Thoracic aorta (tissue), 2 donors: ENCODE measurements at places on chromosomes 2 and 18.

DNA sequence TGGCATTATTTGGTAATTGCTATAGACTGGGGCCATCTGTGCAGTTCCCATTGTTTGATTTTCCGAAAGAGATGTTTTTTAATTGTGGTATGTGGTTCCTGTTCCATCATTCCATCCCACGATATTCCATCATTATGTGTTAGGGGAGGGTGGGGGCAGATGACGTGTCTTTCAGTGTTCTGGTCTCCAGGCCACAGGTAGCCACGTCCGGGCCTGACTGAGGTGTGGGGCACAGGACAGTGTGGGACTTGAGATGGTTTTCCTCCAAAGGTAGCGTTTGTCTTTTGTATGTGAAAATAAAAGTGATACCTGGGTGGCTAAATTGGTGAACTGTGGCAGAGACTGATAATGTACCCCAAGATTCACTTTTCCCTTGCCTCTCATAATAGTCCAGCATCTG, 192.2 kb upstream of the HAAO start:
- no peak for DNase-seq

DNA sequence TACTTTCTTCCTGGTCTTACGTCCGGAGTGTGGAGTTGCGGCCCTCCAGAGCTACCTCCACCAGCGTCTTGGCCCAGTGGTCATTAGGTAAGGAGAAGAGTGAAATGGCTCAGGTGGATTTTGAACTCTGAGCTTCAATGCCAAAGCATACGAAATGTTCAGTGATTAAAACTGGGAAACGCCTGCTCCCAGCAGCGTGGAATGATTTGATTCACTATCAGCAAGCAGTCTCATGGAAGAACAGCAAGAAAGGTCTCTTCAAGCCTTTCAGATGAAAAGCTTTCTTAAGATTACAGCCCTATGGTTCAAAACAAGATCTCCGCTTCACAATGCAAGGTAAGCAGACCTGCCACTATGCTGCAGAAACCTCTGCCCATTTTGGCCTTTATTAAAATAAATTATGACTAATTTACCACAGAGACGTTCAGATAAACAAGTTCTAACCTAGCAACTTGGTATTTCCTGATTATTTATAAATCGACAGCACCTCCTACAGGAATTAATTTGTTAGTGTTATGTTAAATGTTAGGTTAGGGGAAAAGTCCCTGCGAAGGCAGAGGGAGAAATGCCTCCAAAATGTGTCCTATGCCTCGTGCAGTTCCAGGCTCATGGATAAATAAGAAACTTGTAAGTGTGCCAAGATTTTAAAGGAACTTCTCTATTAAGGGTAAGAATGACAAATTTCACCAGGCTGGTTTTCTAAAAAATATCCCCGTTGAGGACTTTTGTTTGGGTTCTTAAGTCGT, 10.1 kb downstream of the SP9 start:
- no peak for DNase-seq

- DNase-seq: no peak
Observed at GRCh38 chr2:202079310-202079709, 6.3 kb downstream of the KIAA2012 start.

GRCh38 chr2:56077359-56077915, 106.4 kb upstream of the CCDC85A start:
- no peak for DNase-seq

DNA sequence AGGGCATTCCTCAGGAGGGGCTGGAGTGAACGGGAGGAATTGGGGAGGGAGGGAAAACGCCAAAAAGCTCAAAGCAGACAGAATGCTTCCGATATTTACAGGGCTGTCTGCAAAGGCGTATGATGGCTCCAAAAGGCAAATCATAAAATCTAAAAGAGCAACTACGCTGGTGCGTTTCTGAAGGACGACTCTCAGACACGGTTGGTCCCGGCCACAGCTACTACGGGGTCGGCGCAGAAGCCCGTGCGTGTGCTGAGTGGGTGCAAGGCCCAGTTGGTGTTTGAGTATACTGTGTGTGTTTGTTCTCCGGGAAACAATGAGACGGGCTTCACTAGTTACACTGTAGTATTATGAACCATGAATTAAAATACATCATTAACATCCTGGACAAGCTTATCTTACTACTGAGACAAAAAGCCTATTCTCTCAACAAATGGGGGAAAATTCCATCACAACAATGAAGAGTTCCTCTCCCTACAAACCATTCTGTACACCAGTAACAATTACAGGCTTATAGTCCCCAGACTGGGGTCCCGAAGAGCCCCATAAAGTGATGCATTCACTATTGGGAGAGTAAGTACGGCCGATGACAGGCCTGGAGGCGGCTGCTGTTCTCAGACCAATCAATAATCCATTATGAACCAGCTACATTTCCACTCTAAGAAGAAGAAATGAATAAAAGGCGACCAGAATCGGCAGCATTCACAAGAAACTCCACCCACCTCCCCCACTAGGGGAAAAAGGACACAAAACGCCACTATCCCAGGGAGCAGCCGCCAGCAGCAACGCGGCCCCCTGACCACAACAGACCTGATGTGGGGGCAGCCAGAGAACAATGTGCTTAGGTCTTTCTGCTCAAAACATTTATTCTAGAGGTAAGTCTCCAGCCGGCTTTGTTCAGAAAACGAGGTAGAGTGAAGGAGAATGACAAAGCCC, 43.4 kb downstream of the ZNF516 start:
- DNase-seq: no peak

DNA sequence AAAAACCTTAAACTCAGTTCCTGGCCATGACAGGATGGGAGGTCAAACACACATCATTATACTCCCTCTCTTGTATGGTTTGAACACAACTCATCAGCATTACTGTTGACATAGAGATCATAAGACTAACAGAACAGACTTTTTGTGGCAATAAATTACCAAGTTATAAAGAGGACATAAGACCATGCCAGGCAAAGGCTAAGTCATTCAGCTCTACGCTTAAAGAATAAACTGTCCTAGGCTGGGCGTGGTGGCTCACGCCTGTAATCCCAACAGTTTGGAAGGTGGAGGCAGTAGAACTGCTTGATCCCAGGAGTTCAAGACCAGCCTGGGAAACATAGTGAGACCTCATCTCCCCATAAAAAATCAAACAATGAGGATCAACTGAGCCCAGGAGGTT, 16.4 kb downstream of the NLRC4 start:
- no peak for DNase-seq

DNA sequence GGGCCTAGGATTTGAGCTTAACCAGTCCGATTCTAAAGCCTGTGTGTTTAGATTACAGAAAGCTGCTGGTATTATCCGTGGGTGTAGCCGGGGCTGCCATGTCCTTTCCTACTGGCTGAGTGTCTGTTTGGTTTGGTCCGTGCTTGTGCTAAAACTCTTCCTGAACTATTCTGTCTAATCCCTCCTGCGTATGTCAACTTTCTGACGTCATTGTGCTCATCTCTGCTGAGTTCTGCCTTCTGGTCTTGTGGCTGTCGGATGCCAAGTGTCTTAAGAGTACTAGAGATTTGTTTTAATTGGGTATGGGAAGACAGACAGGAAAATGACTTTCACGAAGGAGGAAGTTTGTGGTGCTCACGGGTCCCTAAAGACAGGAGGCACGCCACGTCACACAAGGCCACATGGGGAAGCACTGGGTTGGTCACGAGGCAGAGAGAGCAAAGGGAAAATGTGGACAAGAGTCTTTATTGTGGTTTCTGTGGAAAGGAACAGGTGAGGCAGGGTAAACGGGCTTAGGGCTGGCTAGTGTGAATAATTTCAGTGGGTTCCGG, 31.8 kb upstream of the NTSR2 start:
- DNase-seq: no peak

GRCh38 chr2:98775146-98775986, 44.4 kb upstream of the MGAT4A start:
- peak; percentile 20 for DNase-seq

GRCh38 chr2:240905176-240905781, 857 bp upstream of the CROCC2 start:
- no peak for DNase-seq

DNA sequence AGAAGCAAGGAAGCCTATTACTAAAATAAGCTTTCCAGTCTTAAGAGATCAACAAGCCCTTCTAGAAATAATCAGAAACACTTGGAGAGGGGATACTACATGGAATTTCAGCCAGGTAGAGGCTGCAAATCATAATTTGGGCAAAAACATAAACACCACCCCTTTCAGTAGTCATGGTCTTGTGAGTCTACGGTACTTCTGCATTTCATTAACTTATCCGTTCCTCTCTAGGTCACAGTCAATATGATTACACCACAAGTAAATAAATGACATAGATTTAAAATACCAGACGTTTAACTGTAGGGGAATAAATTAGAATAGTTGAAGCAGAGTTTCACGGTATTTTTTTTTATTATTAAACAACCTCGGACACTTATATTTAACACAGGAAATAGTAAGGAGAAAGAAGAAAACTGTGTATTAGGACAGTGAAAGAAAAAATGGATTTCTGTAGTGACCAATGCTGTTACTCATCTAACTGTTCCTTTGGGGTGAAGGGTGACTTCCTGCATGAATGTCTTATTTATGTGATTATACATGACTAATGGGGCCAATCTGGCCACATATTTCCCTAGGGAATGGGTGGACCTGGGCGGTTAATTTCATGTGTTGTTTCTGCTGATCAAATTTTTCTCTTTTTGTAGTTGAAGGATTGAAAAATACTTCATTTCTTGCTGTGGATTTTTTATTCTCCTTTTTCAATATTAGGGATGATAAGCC, 456.6 kb upstream of the UBE2E3 start:
- DNase-seq: no peak

- DNase-seq: no peak
Observed at GRCh38 chr18:23142251-23142929, 7.1 kb downstream of the CABLES1 start.

DNA sequence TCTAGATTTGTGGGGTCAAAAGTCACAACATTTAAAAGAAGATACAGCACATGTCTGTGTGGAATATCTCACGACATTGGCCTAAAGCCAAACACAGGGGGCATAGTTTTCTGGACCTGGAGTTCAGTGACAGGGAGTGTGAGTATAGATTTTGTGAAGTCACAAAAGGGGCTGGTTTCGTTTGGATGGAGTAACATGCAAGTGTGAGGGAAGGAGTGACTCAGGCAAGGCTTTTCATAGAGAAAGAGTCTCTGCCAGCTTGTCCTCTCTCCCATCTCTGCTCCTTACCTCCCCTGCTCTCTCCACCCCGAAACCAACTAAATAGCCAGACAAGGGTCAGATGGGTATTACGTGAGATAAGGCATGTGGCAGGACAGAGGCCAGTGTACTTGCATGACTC, 3.7 kb upstream of the EPAS1 start:
- DNase-seq: no peak

GRCh38 chr2:25435421-25435820, 93.7 kb upstream of the DNMT3A start:
- DNase-seq: no peak

GRCh38 chr2:27080603-27080936, 2.2 kb downstream of the EMILIN1 start:
- DNase-seq: no peak

DNA sequence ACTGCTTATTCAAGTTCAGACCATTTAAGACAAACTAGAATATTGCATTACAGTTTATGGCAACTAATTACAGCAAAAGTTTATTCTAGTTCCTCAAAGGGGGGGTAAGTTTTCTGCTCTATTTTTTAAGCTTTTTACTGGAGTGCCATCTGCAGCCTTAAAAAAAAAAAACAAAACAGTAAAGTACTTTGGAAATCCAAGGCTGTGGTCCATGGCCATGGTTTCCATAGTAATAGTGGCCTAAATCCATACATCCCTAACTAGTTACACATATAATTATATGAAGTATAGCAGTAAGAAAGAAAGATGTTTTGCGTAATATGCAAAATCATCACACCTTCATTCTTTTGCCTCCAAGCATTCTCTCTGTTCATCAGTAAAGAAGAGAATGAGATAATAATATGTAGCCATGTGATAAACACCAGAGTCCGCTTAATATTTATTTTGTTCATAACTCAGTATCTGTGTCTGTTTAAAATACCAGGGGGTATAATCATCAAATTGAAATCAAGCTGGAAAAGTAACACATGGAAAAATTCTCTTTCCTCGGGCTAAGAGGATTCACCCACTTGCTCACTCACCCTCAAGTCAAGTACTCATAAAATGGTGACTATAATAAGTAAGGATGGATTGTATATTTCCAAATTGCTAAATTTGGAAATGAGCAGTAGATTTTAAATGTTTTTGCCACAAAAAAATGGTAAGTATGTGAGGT, 301.1 kb upstream of the RND3 start:
- DNase-seq: no peak

DNA sequence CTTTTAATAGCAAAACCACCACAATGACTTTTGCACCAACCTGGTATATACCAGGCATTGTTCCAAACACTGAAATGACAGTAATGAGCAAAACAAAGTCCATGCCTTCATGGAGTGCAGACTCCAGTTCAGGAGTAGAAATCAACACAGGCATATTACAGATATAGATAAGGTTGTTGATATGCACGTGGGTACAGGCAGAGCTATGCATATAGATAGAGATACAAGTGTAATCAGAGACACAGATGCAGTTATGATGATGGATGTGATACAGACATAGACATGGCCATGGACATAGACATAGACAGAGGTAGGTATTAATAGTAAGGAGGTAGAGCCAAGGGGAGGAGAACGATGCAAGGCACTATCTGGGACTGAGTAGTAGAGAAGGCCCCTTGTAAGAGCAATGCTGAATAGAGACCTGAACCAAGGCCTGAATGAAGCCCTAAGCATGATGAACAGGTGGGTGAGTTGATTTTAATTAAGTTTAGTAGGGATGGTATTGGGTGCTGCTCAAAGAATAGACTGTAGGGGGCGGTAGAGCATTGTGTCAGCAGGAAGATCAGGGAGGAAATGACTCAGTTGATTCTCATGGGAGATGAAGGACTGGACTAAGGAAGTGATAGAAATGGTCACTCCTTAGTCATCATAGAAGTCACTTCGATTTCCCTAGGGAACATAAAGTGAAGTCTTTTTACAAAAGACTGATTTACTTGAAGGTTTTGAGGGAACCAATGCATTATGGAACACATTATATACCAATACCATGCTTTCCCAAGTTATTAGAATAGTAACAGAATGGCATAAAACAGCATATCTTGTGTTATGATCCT, 39.4 kb downstream of the CMPK2 start:
- DNase-seq: no peak

DNA sequence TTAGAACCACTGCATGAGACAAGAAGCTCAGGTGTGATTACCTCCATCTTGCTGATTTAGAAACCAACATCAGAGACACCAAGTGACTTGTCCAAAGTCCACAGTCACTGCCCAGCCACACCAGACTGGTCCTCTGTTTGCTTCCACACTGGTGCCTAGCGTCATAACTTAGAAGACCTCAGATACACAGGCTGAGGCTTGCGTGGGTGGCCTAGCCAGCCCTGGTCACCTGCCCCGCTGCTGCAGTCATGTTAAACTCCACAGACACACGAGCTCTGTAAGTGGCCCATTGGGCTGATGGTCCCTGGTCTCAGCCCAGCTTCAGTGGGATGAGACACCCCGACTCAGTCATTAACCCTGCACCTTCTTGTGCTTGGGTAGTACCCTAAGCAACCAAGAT, 47.1 kb downstream of the CNGA3 start:
- no peak for DNase-seq

GRCh38 chr2:66478299-66478698, 43.4 kb downstream of the MEIS1 start:
- no peak for DNase-seq
